ENCODE measurements at places on chromosomes 1 and 21.

GRCh38 chr1:14846688-14847087 is 248.2 kb downstream of the KAZN start:
- no peak for DNase-seq

DNA sequence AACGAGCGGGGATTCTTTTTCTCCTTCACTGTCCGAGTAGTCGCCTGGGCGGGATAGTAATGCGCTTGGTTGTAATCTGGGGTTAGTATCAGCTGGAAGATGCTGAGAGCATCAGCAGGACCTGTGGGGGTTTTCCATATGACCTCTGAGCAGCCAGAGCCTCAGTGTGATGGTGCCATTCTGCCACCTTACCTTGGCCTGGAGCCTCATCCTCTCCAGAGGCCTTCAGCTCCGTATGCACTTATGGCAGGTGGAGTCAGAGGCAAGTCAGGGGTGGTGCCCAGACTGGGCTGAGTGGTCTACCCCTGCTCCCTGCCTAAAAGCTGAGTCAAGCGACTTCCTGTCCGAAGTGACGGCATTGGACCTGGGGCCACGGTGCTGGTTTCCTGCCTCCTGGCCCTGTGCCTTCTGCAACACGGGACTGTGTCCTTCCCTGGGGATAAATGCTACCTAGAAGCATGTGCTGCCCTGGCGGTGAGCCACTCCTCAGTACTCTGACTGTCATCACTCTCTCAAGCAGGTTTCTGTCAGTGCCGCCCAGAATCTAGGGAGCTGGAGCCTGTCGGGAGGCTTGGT is 24.7 kb downstream of the TENT5C start:
- no peak for DNase-seq

GRCh38 chr1:226633541-226634165 is 85.1 kb downstream of the STUM start:
- no peak for DNase-seq

DNA sequence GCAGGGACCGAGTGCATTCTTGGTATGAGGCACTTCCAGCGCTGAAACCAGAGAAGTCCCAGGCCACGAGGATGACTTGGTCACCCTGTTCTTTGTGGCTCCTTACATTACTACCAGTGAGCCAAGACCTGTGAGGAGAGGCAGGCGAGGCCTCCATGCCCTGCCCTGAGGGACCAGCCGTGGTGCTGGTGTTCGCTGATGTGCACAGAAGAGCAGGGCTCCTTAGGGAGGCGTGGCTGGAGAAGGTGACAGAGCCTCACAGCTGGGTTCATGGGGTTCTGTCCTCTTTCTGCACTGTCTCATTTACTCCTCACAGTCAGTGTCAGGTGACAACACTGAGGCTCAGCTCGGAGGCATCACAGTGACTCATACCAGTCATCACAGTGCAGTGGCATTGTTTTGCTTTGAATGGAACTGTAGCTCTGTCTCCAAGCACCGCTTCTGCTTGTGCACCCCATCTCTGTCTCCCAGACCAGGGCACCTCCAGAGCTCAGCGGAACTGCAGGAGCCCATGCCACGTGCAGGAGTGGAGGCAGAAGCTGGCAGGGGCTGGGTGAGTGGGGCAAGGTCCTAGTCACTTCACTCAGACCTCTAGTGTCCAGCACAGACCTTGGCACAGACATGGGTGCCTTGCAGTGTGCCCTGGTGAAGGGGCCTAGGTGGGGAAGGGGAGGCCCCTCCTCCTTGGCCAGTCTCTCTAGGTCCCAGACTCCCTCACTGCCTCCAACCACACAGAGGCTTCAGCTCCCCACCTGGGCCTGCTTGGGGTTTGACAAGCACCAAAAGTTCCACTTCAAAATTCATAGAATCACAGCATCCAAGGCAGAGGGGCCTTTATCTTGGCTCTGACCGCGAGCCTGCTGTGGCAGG is 310.9 kb downstream of the MATN1 start:
- DNase-seq = no peak

DNA sequence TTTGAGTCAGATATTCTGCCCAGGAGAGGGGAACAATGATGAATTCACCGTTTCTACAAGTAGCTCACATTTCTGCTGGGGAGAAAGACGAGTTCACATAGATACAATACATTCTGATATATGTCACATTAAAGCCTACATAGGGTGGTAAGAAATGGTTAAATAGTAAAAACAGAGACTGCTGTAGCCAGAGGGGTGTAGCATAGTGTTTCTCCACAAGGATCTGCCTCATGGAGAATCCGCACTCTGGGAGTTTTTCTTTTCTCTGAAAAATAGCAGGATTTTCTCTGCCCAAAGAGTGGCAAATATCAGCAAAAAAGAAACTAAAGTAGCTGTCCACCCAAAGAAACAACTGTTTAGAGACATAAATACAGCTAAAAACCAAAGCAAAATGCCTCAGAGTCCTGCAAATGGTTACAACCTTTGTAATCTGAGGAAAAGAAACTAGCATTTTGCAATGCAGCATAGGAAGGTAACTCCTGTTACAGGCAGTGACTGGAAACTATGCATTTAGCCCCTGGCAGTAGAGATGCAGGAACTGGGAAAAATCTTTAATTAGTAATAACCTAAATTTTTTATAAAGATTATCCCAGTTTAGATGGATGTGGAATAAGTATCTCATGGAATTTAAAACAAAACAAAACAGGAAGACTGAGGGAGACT is 1126.7 kb upstream of the ADGRL2 start:
- no peak for DNase-seq

- no peak for DNase-seq
These were observed 57.0 kb upstream of the RGS7 start for GRCh38 chr1:241413974-241414373.

DNA sequence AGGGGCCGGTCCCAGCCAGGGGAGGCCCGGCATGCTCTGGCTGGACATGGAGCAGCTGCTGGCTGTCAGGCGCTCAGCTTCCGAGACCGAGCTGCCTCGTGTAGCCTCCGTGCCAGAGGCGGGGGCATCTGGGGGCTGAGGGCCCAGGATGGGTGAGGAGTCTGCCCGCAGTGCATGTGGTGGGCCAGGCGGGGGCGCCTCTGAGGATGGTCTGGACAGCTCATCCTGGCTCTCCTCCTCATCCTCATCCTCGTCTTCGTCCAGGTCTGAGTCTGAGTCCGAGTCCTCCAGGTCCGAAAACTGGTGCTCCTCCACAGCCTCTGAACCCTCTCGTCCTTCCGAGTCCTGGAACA is 28.9 kb upstream of the EDN2 start:
- no peak for DNase-seq

DNA sequence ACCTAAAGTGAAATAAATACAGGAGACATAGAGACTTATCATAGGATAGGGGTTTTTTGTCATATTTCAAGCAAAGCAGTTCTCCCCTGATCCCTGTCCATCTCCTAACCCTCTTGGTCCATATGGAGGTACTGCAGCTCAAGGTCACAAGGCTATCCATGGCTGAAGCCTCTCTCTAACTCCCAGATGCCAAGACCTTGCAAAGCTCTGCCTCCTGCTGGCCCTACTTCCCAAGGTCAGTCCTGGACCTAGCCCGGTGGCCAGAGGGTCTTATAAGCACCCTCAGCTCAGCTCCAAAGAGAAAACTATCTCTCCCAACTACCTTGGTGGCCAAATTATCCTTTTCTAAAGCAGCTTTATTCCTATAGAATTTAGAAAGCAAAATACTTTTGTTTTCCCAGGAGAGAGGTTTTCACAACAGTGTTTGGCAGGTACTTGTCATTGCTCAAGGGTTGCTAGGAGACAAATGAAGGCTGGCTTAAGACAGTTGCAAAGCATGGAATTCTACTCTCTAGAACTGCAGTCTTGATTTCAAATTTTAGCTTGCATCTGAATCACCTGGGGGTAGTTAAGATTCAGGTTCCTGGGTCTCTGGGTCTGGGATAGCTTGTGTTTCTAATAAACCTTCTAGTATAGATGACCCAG is 121.5 kb downstream of the XCL2 start:
- DNase-seq = no peak

- peak; percentile 45 for DNase-seq
These were observed 10.8 kb upstream of the ASCL5 start for GRCh38 chr1:201137579-201138310.

DNA sequence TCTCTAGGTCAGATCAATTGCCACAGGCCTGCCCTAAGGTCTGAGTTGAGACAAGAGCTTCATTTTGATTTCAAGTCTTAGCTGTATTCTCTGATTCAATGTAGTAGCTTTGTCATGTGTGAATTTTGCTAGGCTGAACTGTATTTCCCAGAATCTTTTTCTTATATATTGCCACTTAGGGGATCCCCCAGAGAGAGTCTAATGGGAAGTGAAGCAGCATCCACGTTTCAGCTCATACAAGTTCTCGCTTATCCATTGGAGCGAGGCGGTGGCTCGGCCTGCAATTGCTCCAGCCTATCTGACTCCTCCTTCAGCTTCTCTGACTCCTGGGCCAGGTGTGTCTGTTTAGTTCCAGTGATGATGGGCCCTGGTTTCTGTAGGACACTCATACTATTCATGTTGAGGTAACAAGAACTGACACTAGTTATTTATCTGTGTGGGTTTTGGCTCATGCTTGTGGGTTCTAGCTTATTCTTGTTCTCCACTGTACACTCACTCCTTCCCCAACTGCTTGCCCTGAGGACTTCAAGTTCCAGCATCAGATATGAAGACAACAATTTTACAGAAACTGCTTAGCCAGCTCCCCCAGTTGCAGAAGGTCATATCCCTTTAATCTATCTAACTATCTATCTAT is 48.2 kb downstream of the TBX19 start:
- no peak for DNase-seq

DNA sequence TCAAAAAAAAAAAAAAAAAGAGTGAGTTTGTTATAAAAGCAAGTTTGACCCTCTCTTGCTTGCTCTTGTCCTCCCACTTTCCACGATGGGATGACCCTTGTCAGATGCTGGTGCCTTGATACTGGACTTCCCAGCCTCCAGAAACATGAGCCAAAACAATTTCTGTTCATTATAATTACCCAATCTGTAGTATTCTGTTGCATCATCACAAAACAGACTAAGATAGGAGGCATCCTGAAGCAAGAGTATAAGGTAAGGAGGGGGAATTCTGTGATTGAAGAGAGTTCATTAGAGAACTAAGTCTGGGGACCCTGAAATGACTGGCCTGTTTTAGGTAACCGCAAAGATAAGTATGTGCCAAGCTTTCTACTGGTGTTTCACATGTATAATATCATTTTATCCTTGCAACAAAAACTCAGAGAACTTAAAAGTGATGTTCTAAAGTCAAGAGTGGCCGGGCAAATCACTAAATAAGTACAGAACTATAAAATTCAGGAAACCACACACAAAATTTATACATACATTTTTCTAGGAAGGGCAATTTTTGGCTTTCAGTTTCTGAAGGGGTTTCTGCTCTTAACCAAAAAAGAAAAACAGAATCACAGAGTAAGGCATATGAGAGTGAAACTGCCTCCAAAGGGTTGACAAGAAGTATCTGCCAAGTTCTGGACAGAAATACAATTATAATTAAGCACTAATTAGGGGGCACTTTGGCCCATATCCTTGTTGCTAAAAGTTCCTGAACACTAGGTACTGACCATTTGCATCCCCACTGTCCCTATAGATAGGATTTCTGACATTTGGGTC is 14.0 kb downstream of the DNALI1 start:
- DNase-seq = no peak

Measured in ovary (tissue), 10 donors.